ENCODE measurements at places on chromosomes 11 and 22.

DNA sequence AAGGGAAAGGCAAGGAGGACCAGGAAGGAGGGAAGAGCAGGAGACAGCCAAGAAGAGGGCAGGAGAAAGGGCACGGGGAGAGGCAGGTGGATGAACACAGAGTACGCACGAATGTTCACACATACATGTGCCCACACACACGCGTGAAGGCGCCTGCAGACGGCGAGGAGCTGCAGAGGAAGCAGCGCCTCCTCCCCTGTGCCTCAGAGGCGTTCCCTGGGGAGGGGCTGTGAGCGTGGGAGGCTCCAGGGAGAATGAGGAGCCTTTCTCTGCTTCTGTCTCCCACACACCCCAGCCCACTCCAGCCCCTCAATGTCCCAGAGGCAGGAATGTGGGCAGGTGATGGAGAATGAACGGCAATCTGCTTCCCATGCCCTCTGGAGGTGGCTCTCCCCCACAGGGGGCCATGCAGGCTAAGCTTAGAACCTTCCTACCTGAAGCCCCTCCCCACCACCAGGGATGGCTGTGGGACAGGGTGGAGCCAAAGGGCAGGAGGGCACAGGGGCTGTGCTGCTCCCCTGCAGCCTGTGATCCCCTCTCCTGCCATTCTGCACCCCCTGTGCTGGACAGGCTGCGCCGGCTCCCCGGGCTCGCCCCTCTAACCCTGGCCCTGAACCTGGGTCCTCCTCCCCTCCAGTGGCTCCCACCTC, 25.3 kb downstream of the PPM1F start:
- no peak for DNase-seq

DNA sequence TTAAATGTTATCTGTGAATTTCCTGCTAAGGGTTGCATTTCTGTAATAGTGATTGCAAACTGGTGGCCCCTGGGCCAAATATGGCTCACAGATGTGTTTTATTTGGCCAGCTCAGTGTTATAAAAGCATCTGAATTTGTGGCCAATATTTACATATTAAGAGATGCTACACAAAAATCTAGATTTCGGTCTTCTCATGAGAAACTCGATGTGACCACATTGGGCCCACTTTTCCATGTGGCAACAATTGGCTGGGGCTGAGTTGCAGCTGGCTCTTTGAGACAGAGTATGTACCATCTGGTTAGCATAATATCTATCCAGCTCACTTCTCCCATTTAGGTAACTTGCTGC, 244.5 kb upstream of the POU2AF2 start:
- no peak for DNase-seq

GRCh38 chr22:43404673-43405385, 7.0 kb upstream of the MPPED1 start:
- no peak for DNase-seq

DNA sequence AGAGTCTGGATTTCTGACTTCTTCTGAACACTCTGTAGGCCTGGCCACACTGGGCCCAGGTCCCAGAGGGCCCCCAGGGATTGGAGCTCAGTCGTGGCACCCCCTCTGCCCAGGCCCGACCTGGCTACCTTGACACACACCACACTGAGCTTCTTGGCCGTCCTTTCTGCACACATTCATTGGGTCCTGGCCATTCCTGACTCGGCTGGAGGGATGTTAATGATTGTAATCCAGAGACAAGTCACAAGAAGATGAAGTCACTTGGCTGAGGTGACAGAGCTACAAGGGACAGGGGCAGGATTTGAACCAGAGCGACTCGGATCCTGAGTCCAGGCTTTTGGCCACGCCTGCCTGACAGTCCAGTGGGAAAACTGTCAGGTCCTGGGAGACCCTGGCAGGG, 23.9 kb upstream of the PDGFB start:
- no peak for DNase-seq

- no peak for DNase-seq
Measured at GRCh38 chr11:66563832-66564231, 4.6 kb downstream of the CTSF start.

DNA sequence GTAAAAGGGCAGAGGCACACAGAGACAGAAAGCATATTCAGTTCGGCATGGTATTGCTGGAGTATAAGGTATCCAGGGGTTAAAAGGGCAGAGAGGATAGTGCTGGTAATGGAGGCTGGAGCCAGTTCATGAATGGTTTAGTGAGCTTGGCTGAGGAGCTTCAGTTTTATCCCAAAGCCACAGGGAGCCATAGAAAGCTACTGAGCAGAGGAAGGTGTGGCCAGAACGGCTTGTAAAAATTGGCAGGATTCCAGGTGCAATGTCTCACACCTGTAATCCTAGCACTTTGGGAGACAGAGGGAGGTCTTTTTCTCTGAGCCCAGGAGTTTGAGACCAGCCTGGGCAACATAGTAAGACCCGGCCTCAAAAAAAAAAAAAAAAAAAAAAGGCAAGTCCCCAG, 186.1 kb downstream of the MYO18B start:
- DNase-seq: no peak
